ENCODE measurements at places on chromosomes 5 and 9. TPM values are rescaled to one million over a fixed set of nuclear protein-coding genes. Genes with fewer than 3 reads are reported as not detected.

- DNase-seq = no peak
Measured at GRCh38 chr9:15138357-15138686, 168.7 kb downstream of the TTC39B start.

DNA sequence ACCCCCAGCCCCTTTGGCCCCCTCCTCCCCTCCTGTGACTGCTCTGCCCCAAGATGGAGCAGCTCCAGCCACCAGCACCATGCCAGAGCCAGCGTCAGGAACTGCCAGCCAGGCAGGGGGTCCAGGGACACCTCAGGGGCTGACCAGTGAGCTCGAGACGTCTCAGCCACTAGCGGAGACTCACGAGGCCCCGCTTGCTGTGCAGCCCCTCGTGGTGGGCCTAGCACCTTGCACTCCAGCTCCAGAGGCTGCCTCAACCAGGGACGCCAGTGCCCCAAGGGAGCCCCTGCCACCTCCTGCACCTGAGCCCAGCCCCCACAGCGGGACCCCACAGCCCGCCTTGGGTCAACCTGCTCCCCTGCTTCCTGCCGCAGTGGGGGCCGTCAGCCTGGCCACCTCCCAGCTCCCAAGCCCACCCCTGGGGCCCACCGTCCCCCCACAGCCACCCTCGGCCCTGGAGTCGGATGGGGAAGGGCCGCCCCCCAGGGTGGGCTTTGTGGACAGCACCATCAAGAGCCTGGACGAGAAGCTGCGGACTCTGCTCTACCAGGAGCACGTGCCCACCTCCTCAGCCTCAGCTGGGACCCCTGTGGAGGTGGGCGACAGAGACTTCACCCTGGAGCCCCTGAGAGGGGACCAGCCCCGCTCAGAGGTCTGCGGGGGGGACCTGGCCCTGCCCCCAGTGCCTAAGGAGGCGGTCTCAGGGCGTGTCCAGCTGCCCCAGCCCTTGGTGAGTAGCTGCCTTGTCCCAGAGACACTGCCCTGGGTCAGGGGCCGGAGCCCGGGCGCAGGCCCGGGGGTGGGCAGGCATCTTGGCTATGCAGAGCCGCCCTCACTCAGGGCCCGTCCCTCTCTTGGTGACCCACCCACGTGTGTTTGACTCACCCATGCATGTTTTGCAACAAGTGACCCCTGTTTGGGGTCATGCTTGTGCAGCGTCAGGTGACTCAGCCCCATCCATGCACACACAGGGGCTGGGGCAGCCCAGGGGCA lies 105.2 kb downstream of the WNK2 start:
- DNase-seq = peak; percentile 76

DNA sequence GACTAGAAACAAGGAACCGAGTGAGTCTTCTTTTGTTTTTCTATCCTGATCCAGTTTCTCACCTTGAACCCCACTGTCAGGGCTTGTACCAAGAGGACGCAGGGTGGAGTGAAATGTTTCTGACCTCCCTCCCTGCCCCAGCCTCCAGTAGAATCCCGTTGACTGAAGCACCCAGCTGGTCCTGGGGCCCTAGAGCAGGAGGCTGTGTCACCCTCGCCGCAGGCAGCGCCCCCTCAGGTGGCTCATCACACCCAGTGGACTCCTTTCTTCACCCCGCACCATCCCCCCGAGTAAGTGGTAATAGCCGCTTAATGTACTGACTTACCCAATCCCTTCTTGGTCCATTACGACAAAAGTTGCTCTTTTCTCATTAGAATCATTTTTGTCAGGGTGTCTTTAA lies 53.8 kb downstream of the MVB12B start:
- no peak for DNase-seq

GRCh38 chr5:148858547-148858946 lies 32.1 kb downstream of the ADRB2 start:
- DNase-seq = no peak

DNA sequence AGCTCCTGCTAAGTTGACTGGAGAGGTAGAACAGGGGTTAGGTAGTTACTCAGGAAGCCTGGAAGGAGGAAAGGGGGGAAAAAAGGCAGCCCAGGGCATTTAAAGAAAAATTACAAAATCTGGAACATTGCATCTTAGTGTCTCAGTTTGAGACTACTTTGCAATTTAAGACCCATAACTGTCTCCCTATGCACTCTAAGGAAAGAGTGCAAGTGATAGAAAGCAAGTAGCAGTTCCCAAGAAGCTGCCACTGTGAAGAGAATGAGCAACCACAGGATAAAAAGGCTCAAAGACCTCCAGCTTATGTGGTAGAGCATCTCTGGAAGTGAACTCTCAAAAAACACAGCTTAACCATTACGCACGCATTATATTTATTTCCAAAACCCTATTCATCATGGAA lies 141.8 kb downstream of the SLCO4C1 start:
- DNase-seq = no peak

GRCh38 chr5:28807195-28807729 lies 1768.9 kb upstream of the CDH9 start:
- DNase-seq = no peak

DNA sequence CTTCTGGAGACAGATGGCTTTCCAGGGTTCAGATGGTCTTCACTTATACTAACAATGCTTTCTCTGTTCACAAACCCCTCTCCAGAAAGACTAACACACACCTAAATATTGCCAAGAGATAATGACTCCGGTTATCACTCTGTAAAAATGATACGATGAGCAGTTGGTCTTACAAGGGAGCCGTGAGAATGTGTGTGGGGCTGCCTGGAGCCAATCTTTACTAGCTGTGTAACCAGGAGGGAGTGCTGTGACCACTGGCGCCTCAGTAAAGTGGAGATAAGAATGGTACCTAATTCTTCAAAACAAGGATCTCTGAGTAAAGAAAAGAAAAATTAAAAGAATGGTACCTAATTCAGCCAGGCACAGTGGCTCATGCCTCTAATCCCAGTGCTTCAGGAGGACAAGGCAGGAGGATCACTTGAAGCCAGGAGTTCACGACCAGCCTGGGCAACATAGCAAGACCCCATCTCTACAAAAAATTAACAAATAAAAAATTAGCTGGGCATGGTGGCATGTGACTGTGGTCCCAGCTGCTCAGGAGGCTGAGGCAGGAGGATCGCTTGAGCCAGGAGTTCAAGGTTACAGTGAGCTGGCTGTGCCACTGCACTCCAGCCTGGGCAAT lies 39.9 kb upstream of the IL17B start:
- no peak for DNase-seq

GRCh38 chr9:89317282-89317681 lies 1.0 kb upstream of the SECISBP2 start:
- DNase-seq = no peak

- no peak for DNase-seq
Measured at GRCh38 chr9:128505414-128505765, 871 bp downstream of the GLE1 start.

DNA sequence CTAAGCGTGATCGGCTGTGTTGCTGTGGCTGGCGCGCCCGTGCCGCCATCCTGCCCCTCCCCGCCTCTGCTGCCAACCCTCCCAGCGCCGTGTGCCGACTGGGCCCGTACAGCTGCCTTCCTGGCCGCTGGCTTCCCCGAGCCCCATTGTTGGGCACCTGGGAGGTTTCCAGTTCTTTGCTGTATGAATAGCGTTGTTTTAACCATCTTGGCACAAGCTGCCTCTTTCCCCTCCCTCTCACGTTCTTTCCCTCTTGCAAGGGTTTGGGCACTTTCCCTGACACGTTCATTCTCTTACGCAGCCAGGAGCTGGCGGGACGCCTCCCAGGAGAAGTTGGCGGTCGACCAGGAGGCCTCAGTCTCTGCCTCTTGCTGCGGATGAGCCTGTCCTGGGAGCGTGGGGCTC lies 43.1 kb upstream of the RXRA start:
- DNase-seq = no peak

DNA sequence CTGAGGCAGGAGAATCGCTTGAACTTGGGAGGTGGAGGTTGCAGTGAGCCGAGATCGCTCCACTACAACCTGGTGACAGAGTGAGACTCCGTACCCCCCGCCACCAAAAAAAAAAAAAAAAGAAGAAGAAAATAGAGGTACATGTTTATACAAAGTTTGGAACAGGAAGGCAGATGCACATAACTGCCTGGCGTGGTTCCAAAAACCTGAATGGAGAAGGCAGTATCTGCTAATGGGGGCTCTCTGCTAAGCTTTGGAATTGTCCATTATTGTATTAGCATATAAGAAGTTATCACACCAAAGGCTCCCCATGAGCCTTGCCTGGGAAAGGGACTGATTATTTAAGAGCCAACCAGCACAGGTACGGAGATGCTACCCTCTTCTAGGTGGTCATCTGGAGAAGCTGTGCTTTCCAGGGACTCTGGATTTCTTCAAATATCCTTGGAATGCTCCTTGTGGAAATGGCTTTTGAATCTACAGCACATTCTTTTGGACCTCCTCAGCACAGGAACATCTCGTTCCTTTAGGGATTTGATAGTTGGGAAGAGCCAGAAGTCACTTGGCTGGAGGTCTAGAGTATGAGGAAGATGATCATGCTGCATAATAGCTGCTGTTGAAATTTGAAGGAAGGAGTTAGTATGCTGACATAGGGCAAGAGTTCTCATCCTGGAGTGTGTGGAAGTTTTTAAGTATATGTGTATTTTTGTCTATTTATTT lies 42.5 kb upstream of the ABCA1 start:
- no peak for DNase-seq

GRCh38 chr9:69572611-69573010 lies 99.6 kb downstream of the APBA1 start:
- DNase-seq = no peak

- no peak for DNase-seq
Measured at GRCh38 chr9:14883310-14883944, 26.8 kb downstream of the FREM1 start.

The PCDH1 gene
- total RNA-seq = 42.4 TPM

The GZMA gene
- total RNA-seq = not detected

The TXN gene
- total RNA-seq = 271 TPM

The IL4 gene
- not detected for total RNA-seq

The NIPAL4 gene
- total RNA-seq = 22.7 TPM
